SJSA1 (cell line): ENCODE measurements at places on chromosomes 7 and 10.

GRCh38 chr10:114387784-114388183 lies 16.5 kb downstream of the AFAP1L2 start:
- no peak for DNase-seq

DNA sequence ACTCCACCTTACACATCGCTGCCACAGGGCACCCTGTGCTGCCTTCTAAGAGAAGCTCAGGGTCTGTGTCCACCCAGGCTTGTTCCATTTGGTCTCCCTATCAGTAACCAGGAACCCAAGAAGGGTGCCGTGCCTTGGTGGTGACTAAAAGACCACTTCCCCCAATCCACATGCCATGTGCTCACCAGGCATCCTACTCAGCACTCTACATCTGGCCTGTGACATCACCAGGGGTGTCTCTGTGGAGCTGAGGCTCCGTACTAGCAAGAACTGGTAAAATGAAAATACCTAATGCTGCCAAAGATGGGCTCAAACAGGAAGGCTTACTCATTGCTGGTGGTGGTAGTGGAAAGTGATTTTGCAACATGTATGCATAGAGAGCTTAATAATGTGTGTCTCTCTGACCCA lies 19.0 kb upstream of the C10orf71 start:
- DNase-seq = no peak

GRCh38 chr7:42167206-42167605 lies 69.8 kb downstream of the GLI3 start:
- DNase-seq = no peak

DNA sequence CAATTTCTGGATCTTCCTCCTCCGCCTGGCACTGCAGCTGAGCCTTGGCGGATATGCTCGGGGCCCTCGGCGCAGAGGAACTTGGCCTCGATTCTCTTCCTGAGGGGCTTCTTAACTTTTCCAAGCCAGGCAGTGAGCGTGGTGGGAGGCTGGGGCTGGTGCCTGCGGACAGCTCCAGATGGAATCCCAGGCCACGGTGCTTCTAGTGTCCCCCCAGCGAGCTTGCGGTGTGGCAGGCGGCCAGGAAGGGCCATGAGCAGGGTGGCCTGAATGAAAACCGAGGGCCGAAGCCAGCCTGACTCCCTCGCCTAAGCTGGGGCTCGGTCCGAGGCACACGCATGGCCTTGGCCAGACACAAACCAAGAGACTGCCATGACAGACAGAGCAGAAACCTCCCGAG lies 31.3 kb downstream of the RCC1L start:
- DNase-seq = no peak

- no peak for DNase-seq
These were observed 2.3 kb downstream of the FBXO24 start for GRCh38 chr7:100588438-100588837.

DNA sequence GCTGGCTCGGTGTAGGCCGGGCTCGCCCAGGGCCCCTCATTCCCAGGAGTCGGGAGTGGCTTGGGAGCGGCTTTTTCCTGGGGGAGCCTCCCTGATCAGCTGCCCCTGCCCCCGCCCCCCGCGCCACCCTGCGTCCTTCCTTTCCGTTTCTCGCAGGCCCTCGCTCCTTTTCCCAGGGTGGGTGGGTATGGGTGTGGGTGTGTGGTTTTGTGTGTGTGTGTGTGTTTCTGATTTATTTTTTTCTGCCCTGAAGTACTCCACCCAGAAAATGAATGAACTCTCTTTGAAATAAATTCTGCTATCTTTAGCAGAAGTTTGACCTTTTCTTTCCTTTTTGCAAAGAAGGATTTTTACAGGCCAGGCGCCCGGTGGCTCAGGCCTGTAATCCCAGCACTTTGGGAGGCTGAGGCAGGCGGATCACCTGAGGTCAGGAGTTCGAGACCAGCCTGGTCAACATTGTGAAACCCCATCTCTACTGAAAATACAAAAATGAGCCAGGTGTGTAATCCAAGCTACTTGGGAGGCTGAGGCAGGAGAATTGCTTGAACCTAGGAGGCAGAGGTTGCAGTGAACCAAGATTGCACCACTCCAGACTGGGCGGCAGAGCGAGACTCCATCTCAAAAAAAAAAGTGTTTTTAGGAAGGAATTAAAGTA lies 30.0 kb upstream of the AP5Z1 start:
- DNase-seq = no peak

- no peak for DNase-seq
These were observed 109.9 kb downstream of the HECTD2 start for GRCh38 chr10:91519899-91520514.

DNA sequence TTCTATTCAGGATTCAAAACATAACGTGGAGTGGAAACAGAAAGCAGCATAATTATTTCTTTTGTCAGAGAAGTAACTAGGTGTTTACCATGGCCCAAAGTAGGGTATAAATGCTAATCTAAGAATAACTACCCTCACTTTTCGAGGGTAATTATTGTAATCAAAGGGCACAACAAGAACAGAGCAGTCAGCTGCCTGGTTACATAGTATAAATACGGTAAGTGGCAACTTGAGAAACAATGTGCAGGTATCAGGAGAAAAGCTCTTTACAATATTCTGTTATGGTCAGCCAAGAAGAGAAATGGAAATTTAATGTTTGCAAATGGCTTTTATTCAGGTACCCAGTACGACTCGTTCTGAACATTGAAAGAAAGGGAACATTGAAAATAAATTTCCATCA lies 242.0 kb upstream of the NPY start:
- DNase-seq = no peak

DNA sequence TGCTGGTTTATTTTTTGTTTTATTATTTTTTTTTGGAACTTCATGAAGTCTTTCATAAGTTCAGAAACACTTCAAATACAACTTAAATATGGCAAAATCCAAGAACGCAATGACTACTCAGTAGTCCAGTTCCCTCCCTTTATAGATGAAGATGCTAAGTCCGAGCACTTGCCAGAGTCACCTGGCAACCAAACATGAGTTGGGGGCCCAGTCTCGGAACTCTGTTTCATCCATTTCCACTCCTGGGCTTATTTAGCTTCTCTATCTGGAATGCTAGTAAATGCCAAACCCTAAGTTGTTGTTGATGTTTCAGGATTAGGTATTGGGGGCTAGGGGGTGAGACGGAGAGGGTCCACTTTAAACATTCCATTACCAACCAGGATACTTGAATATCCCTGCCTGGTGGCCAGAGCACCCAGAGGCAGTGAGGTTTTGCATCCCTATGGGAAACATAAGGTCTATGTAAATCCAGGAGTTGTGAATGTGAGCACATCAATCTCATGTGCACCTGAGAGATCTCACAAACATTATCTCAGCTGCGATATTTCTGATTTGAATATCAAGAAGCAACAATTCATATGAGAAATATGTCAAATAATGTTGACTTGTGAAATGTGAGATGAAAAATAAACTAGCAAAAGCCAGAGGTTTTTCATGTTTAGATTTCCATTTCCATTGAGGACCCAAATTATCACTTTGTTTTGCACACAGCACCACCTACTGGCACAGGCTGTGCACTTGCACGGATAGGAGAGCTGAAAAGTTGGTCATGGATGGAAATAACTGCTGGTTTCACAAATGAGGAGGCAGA lies 129.3 kb downstream of the PKD1L1 start:
- DNase-seq = peak; percentile 67

- DNase-seq = peak; percentile 50
These were observed 721 bp downstream of the CCNJ start for GRCh38 chr10:96043893-96044715.
